ENCODE measurements at places on chromosomes 11 and 22.

- no peak for DNase-seq
These were observed 110.8 kb upstream of the SPON1 start for GRCh38 chr11:13851691-13852090.

GRCh38 chr22:40671796-40672360 is 7.4 kb upstream of the MCHR1 start:
- DNase-seq: no peak

GRCh38 chr11:130476200-130476921 is 27.9 kb downstream of the ADAMTS15 start:
- DNase-seq: no peak

- no peak for DNase-seq
These were observed 13.2 kb downstream of the MYH9 start for GRCh38 chr22:36374603-36375024.

DNA sequence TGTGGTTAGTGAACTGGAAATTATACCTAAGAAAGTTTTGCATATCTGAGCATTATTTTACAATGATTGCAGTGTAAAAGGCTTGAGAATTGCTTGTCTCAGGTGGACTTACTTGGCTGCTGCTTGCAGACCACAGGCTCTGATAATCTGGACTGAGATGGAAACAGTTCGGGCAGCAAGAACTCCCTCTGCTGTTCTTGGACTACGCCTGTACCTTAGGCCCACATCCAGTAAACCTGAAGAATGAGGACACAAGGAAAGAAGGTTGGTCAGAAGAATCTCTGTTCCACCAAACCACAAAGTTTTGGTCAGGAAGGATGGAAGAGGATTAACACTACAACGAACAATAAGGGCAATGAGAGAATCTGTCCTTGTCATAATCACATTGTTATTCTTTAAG is 80.1 kb downstream of the C2CD3 start:
- no peak for DNase-seq

DNA sequence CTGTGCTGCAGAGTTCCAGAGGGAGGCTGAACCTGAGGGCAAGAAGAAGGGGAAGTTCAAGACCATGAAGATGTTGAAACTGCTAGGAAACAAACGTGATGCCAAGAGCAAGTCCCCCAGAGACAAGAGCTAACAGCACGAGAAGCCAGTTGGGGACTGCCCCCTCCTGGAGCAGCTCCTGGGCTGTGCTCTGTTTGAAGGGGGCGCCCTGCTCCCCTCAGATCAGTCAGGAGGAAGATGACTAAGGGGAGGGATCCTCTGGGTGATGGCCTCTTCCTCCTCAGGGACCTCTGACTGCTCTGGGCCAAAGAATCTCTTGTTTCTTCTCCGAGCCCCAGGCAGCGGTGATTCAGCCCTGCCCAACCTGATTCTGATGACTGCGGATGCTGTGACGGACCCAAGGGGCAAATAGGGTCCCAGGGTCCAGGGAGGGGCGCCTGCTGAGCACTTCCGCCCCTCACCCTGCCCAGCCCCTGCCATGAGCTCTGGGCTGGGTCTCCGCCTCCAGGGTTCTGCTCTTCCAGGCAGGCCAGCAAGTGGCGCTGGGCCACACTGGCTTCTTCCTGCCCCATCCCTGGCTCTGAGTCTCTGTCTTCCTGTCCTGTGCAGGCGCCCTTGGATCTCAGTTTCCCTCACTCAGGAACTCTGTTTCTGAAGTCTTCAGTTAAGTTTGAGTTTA is 12.6 kb downstream of the C22orf23 start:
- DNase-seq: no peak

DNA sequence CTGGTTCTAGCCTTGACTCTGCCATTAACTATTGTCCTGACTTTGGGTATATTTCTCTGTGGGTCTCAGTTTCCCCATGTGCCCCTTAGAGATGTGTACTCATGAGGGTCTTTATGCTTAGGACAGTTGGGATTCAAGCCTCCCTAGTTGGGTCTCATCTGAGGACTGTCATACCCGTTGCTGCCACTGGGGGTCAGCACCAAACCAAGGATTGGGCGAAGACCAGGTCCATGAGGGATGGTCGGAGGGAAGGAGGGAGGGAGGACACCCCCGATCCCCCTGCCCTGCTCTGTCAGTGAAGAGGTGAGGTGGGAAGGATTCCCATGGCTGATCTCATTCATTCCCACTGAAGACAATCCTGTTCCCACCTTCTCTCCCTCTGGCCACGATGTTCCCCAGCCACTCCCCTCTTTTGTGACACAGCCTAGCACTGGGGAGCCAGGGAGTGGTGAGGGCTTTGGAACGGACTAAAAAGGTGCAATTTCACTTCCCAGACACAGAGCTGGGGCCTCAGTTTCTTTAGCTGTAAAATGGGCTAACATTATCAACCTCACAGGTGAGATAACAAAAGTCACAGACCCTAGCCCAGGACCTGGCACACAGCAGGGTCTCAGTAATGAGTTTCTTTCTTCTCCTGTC is 12.4 kb upstream of the KLHL35 start:
- peak; percentile 36 for DNase-seq

GRCh38 chr11:94806419-94806818 is 38.3 kb downstream of the AMOTL1 start:
- no peak for DNase-seq

- no peak for DNase-seq
These were observed at the start of gene MS4A2 for GRCh38 chr11:60088364-60088763. MS4A2 (plus strand) TSS chr11:60088664; CDS start chr11:60088766, 102 bp downstream.
